ENCODE measurements at places on chromosomes 3 and 15. TPM values are rescaled to one million over a fixed set of nuclear protein-coding genes. Genes with fewer than 3 reads are reported as not detected.

RPL14 gene
- 157 TPM for total RNA-seq

TERC gene
- total RNA-seq = 57.6 TPM

CKMT1A gene
- 12.2 TPM for total RNA-seq

UNC13C gene
- 28.2 TPM for total RNA-seq

GHSR gene
- total RNA-seq = not detected

APOD gene
- 3.8 TPM for total RNA-seq

PPM1L gene
- 106 TPM for total RNA-seq

PLSCR5 gene
- total RNA-seq = not detected

TUBGCP4 gene
- 25.7 TPM for total RNA-seq

SCAANT1 gene
- total RNA-seq = not detected

IQCF2 gene
- not detected for total RNA-seq

Data from parietal lobe (tissue), 2 donors.